ENCODE measurements at places on chromosomes 5 and 9.
A peak's percentile ranks its signal among the peaks of the same experiment; 100 is the strongest.

- no peak for DNase-seq
Observed at GRCh38 chr5:160089531-160089930, 29.7 kb downstream of the PWWP2A start.

DNA sequence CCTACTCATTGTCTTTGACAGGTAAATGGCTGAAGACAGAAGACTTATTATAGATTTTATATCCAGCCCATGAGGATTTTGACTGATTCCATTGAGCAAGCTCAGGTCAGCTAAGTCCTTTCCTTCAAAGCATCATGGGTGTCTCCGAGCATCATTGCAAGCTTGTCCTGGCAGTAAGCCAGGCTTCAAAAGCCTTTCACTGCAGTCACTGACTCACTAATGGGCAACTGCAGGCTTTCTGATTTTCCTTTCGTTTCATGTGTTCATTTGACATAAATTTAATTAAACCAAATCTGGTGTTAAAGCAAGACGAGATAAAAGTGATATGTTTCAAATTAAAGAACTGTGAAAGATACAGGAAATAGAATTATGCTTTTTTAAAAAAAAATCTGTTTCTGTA is 426.2 kb downstream of the ANXA1 start:
- peak; percentile 76 for DNase-seq

GRCh38 chr5:148687427-148687826 is 33.1 kb upstream of the HTR4 start:
- peak; percentile 28 for DNase-seq

DNA sequence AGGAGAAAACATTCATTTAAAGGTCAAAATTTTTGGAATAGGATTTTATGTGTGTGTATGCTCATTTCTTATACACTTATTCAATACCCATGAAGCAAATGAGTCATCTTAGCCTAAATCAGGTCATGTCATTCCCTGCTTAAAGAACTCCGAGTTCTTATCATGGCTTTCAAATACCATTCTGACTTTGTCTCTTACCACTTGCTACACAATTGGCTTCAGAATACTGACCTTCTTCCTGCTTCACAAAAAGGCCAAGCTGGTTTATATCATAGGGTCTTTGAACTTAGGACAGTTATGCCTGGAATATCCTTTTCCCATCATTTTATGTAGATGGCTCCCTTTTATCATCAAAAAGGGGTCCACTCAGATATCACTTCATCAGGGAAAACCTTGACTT is 652.2 kb upstream of the WWC1 start:
- peak; percentile 82 for DNase-seq

DNA sequence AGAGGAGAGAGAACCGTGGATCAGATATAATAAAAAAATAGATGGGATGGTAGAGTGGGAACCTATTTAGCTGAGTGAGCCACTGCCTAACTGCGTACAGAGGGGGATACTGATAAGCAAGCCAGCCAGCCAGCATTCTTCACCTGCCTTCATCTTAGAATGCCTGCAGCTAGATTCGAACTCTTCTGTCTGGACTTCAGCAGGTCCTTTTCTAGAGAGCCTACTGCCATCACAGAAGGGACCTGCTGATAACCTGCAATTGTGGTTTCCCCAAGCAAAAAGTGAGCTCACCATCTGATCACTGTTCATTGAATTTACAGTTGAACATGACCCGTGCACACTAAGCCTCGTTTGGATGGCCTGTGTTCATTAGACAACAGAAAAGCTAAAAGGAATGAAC is 109.4 kb downstream of the CDC42SE2 start:
- DNase-seq = no peak

- DNase-seq = no peak
Observed at GRCh38 chr5:83397658-83398057, 73.9 kb upstream of the VCAN start.

DNA sequence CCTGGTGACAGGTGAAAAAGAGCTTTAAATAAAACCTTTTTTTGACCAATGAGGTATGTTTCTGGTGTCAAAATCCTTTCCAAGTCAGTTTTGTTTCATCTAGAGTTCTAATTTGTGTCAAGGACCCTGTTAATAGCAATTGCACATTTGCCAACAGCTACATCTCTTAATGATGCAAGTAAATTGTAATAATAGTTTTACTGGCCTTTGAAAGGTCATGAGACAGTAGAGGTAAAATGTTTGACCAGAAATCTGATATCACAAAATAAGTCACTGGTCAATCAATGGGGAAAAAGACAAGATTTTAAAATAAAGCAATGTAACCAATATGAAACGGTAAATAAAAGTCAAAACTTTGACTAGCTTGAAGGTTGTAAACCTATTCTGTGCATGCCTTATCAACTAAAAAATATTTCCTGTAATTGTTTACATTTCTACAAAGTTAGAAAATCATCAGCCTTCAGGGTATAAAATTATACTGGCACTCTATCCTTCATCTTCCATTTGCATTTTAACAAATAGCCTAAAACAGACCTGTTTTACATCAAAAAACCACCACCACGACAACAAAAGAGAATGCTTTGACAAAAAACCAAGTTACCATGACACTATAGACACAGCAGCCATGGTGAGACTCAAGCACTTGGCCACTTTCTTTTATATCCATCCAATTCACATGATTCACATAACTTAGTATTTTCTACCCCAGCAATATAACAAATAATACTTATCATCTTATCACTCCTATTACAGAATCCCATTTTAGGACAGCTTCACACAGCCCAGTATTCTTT is 3.0 kb downstream of the NADK2 start:
- no peak for DNase-seq

- no peak for DNase-seq
Observed at GRCh38 chr5:133756036-133756435, 143.7 kb upstream of the FSTL4 start.

- DNase-seq = peak; percentile 55
Observed at GRCh38 chr9:123724211-123724796, 205.6 kb downstream of the DENND1A start.

DNA sequence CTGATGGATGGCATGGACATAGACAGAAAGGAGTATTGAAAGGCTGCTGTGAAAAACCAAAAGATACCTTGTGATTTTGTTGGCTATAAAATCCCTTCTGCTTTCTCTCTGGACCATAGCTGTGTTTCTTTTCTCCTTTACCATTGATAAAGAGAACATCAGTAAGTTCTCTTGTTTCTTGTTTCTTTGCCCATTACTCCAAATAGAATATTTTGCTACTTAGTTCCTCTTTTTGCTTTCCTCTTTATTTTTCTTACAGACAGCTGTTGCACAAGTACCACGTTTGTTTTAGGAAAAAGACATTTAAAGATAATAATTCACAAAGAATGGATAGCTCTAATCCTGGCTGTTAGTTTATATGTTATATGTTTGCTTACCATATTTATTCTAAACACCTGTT is 1129.2 kb downstream of the DTWD2 start:
- no peak for DNase-seq

- DNase-seq = no peak
Observed at GRCh38 chr9:127005770-127006314, 91.3 kb downstream of the RALGPS1 start.

All from amniotic epithelial cell (primary cell).